Dermis microvascular lymphatic vessel endothelial cell (primary cell): ENCODE measurements at places on chromosomes 4 and X. TPM values are rescaled to one million over a fixed set of nuclear protein-coding genes. Genes with fewer than 3 reads are reported as not detected.

PSMD10 gene
- total RNA-seq = 59.7 and 65.0 TPM in 2 replicates

CLCN3 gene
- 58.3 and 85.6 TPM in 2 replicates for total RNA-seq

LINC00632 gene
- total RNA-seq = 0.26 and 0.38 TPM in 2 replicates

CT45A1 gene
- not detected in 2 replicates for total RNA-seq

PPP2R2C gene
- 0.39 and 0.89 TPM in 2 replicates for total RNA-seq

CRLF2 gene
- total RNA-seq = under 0.01 TPM in 1 of 2 replicates, not detected in the other

ZNF157 gene
- total RNA-seq = not detected in 2 replicates

FOXR2 gene
- total RNA-seq = not detected in 2 replicates

REST gene
- 27.2 and 29.5 TPM in 2 replicates for total RNA-seq

SHROOM3 gene
- total RNA-seq = 0.13 TPM in 2 replicates

TKTL1 gene
- under 0.01 TPM in 1 of 2 replicates, not detected in the other for total RNA-seq

SSX1 gene
- total RNA-seq = not detected in 2 replicates

XAGE2 gene
- total RNA-seq = not detected in 2 replicates

HSFX3 gene
- not detected in 2 replicates for total RNA-seq

PCDH19 gene
- 0.13 and 0.25 TPM in 2 replicates for total RNA-seq

ETDB gene
- total RNA-seq = not detected in 2 replicates

GPM6B gene
- 0.13 TPM in 1 of 2 replicates, not detected in the other for total RNA-seq

CXCL9 gene
- total RNA-seq = not detected in 2 replicates

CSAG3 gene
- not detected in 2 replicates for total RNA-seq

XG gene
- under 0.01 and 0.13 TPM in 2 replicates for total RNA-seq

TGIF2LX gene
- not detected in 2 replicates for total RNA-seq

LGI2 gene
- under 0.01 TPM in 1 of 2 replicates, not detected in the other for total RNA-seq

AIFM1 gene
- total RNA-seq = 11.6 and 16.4 TPM in 2 replicates

NXF2B gene
- total RNA-seq = not detected in 2 replicates

LDB2 gene
- total RNA-seq = 360 and 479 TPM in 2 replicates

MAGEA10 gene
- not detected in 2 replicates for total RNA-seq

SSX4 gene
- not detected in 2 replicates for total RNA-seq

GPR143 gene
- 2.3 and 3.7 TPM in 2 replicates for total RNA-seq

SUPT20HL2 gene
- not detected in 2 replicates for total RNA-seq

F8A3 gene
- total RNA-seq = 1.4 and 1.6 TPM in 2 replicates

KCND1 gene
- 0.13 and 0.25 TPM in 2 replicates for total RNA-seq

BLTP1 gene
- 69.3 and 88.1 TPM in 2 replicates for total RNA-seq

RIBC1 gene
- total RNA-seq = 0.13 TPM in 2 replicates

CCDC120 gene
- 0.39 and 1.6 TPM in 2 replicates for total RNA-seq

GNRHR gene
- total RNA-seq = not detected in 2 replicates

PARM1 gene
- 0.13 TPM in 1 of 2 replicates, not detected in the other for total RNA-seq
